Activated naive CD4-positive, alpha-beta T cell treated with anti-CD3 and anti-CD28 coated beads, Interleukin-2, amount 50 U/mL, for 16 hours (primary cell): ENCODE measurements at places on chromosomes 4 and X.

- DNase-seq: no peak
Measured at GRCh38 chr4:26885912-26886274, 25.3 kb downstream of the STIM2 start.

DNA sequence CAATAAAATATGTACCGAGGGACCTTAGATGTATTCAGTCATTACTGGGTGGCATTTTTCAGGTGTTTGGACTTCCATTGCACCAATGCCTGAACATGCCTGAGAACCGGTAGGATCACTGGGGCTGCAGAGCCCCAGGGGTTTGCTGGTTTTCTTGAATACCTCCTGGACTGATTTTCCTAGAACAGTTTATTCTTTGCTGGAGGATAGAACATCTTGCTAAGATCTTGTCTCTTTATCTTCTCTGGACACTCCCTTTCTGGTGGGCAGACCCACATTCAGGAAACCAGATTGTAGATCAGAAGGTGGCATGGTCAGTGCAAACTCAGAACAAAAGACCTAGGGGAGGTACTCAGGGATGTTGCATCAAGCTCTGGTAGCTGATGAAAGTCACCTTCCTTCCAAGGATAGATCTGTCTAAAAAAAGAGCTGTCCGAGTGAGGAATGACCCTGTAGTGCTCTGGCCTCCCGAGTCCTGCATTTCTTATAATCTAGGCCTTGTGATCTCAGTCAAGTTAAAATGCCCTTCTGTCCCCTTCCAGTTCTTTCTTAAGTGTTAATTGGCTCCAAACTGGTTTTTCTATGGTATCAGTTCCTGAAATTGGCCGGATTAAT, 84.8 kb downstream of the CLDN34 start:
- no peak for DNase-seq

DNA sequence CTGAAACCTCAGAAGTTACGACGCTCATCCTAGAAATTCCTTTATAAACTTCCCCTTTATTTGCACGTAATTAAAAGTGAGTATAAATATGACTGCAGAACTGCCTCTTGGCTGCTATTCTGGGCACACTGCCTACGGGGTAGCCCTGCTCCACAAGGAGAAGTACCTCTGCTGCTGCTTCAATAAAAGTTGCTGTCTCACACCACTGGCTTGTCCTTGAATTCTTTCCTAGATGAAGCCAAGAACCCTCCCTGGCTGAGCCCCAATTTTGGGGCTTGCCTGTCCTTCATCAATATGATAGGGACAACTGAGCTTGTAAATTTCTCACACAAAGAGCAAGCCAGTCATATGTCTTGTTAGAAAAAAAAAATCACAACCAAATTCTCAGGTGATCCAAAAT, 115.8 kb downstream of the VEGFC start:
- DNase-seq: no peak

DNA sequence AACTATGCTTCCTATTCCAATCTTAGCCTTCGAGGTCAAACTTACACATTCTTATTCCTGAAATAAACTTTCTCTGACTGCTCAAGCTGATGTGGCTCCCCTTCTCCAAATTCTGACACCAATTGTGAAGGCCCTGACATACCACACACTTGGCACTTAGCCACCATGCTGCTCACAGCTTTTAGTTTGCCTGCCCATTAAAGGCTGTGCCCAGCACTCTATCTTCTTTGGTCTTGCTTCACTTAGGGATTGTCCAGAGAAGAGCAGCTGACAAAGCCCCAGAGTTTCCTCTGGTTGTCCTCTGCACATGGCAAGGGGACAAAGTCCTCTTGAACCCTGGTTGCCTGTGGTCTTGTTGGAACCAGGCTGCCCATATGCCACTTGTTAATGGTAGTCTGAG, 126.1 kb downstream of the ARHGEF9 start:
- no peak for DNase-seq

DNA sequence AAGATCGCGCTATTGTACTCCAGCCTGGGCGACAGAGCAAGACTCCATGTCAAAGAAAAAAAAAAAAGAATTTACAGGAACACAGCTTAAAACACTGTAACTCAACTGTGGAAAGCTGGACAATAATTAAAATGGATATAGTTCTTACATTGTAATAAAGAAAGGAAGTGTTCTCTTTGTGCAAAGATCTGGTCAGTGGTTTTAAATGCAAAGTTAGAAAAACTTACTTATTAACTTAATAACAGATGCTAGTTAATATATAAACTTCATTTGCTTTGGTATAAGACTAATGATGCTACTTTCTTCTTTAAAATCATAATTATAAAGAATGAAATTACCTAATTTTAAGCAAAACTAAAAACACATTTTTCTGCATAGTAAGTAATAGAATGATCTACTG, 2024.1 kb upstream of the TENM3 start:
- DNase-seq: no peak

DNA sequence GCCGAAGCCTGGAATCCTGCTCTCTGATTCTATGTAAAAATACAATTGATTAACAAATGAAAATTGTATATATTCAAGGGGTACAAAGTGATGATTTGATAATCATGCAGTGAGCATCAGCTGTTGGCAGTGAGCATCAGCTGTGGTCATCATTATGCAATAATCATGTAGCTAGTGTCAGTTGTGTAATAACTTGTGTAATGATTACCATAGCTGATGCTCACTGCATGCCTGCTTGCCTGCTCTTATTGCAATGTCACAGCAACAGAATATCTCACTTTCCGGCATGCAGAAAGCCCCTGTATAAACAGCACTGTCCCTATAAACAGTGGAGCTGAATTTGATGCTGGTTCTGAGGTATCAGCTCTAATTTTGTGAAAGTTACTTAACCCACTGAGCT, 46.8 kb downstream of the SULT1B1 start:
- DNase-seq: no peak

GRCh38 chr4:1032861-1033260, 21.4 kb downstream of the FGFRL1 start:
- DNase-seq: no peak

GRCh38 chr4:138555584-138555983, 313.4 kb upstream of the SLC7A11 start:
- no peak for DNase-seq

GRCh38 chr4:188190461-188190860, 51.2 kb downstream of the TRIML1 start:
- DNase-seq: no peak

DNA sequence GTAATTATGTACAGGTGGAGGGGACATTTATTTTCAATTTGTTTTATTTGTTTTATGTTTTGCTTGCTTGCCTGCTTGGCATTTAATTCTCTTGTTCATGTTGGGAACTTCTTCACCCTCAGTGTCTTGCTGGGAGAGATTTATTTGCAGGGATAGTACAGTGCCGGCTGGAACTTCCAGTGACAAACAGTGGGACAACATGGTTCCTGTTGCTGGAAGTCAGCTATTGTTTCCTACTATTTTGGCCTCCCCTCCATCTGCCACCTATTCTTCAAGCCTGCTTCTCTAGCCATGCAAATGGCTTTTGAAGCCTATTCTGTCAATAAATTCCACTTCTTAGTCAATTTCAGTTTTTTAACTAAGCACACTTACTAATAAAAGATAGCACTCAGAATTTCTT, 105.4 kb upstream of the BANK1 start:
- DNase-seq: no peak

DNA sequence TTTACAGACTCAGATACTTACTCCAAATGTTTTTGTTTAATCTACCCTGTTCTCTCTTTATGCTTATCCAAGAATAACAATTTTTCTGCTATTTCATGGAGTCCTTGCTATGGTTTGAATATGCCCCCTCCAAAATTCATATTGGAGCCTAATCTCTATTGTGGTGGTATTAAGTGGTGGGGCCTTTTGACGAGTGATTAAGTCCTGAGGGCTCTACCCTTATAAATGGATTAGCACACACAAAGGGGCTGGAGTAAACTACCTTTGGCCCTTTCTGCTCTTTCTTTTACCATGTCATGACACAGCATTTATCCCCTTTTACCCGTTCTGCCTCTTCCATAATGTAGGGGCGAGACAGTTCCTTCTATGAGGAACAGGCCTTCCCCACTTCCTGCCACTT, 285.5 kb downstream of the GASK1B start:
- DNase-seq: no peak

- DNase-seq: no peak
Measured at GRCh38 chr4:76036855-76037254, 985 bp upstream of the CXCL11 start.

- DNase-seq: no peak
Measured at GRCh38 chrX:17930850-17931249, 69.8 kb upstream of the RAI2 start.

DNA sequence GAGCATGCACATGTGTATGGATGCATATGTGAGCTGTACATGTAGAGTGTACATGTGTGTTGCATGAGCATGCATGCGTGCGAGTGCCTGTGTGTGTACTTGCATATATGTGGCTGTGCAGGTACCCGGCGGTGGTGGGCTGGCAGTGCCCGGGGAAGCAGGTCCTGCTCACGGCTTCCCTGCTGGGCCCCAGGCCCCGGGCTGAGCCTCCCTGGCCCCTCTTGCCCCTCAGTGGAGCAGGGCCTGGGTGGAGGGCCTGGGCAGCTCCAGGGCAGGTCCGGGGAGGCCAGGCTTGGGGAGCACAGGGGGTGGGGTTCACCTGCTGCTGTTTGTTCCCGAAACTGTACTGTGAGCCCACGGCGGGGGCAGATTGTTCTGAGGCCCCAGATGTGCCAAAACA, 9.4 kb downstream of the NAT8L start:
- no peak for DNase-seq

- peak; percentile 17 for DNase-seq
Measured at GRCh38 chrX:11908371-11908770, 150.3 kb downstream of the MSL3 start.

GRCh38 chr4:40729555-40729954, 20.2 kb upstream of the NSUN7 start:
- no peak for DNase-seq
